ENCODE measurements at places on chromosomes 5 and 9. TPM values are rescaled to one million over a fixed set of nuclear protein-coding genes. Genes with fewer than 3 reads are reported as not detected.

SLC9A3 gene
- total RNA-seq: 0.72 TPM

PRRC2B gene
- 19.4 TPM for total RNA-seq

NME5 gene
- total RNA-seq: under 0.01 TPM

FAT2 gene
- under 0.01 TPM for total RNA-seq

PDE8B gene
- under 0.01 TPM for total RNA-seq

GARNL3 gene
- 5.0 TPM for total RNA-seq

CKMT2 gene
- total RNA-seq: 0.28 TPM

LURAP1L gene
- 6.1 TPM for total RNA-seq

TSLP gene
- 0.28 TPM for total RNA-seq

HINT1 gene
- total RNA-seq: 181 TPM

IER5L gene
- 12.5 TPM for total RNA-seq

SLC31A2 gene
- total RNA-seq: 5.8 TPM

CTXN3 gene
- not detected for total RNA-seq

KIF2A gene
- total RNA-seq: 80.8 TPM

ADAM19 gene
- 38.3 TPM for total RNA-seq

Measured in IMR-90 (cell line).